Cortex of kidney (tissue), 1 donor: ENCODE measurements at places on chromosomes 13 and 19.

DNA sequence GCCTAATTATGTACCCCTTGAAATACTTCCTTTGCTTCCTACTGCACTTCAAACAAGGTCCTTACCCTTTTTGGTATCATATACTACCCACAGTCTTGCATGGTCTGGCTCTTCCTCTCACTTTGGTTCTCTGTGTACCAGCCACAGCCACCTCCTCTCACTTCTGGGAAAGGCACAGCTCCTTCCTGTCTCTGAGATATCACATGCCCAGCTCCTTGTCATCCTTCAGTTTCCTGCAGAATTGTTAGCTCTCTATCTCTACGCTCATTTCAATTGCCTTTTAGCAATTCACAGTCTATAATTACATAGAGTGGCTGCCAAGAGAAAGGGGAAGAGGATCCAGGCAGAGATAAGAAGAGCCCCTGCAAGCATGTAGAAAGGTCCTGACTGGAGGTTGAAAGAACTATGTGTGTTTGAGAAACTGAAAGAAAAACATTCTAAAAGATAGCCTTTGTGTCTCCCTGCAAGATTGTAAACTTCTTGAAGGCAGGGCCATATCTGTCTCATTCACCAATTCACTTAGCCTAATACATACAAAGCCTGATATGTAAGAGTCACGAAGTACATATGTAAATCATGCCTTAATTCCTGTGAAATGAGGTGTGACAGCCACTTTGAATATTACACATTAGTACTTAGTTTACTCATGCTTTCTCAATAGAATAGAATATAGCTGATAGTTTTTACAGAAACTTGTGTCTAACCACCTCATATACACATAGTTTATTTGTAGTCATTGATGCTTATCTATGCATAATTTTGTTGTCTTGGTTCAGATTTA, 933.1 kb downstream of the DIAPH3 start:
- no peak for DNase-seq

DNA sequence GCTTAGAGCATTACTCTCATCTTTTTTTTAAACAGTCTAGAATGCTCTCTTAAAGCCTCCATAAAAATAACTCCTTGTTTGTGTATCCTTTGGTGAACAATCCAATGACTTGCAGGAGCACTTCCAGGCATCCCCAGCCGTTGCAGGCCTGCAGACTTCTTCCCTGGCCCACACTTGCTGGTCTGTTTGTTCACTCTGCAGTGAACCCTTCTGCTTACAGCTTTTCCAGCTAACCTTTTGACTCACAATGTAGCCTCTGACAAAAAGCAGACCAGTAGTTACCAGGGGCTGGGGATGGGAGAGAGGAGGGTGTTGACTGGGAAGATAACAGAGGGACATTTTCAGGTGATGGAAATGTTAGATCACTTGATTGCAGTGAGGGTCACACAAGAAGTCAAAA, 9.1 kb downstream of the GPR42 start:
- no peak for DNase-seq

DNA sequence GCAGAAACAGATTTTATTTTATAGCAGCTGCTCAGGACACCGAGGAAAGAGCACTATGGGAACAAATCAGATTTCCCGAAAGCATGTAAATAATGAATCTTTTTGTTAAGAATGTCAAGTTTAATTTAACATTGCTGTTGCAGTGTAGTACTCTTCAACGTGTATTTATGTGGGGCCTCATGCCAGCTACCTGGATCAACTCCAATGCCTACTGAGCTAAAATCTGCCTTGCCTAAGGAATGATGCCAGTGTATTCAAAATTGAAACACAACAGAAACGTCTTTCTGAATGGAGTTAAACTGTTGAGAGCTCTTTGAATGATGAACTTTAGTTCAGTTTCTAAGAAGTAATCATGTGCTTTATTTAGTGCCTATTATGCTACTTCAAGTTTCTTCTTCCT, 1379.8 kb upstream of the ATXN8OS start:
- DNase-seq: no peak

DNA sequence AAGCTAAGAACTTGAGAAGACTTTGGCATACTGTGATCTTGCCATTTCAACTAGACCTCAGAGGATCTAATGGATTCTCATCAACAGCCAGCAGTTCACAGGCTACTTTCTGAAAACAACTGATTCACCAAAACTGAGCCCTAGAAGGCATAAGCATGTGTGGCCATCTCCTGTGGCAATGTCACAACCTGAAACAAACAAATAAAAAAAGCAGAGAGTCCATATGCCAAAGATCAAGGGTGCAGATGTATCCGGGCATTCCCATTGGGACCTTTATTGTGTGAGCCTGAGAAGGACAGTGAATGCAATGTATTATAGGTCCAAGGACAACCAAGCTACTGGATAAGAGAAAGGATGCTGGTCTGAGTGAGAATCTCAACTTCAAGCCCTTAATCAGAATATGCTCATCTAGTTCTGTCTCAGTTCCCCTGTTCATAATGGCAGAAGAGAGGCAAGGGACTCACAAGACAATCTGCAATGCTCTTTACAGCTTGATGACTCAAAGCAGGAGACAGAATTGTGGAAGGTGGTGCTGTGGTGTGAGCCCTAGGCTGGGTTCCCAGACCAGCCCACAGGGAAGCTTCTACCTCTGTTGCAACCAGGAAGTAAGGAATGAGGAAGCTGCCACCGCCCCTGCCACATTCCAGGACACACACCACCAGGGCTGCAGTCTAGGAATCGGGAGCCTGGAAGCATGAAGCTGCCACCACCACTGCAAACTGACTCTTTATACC, 133.7 kb downstream of the RAP2A start:
- DNase-seq: no peak

- no peak for DNase-seq
Observed at GRCh38 chr13:26037302-26037701, 14.5 kb downstream of the SHISA2 start.

DNA sequence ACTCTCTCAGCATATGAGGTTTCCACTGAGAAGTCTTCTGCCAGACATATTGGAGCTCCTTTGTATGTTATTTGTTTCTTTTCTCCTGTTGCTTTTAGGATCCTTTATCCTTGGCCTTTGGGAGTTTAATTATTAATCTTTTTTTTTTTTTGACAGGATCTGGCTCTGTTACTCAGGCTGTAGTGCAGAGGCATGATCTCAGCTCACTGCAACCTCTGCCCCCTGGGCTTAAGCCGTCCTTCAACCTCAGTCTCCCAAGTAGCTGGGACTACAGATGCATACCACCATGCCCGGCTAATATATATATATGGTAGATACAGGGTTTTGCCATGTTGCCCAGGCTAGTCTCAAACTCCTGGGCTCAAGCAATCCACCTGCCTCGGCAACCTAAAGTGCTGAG, 6.6 kb upstream of the CYP4F3 start:
- DNase-seq: no peak

DNA sequence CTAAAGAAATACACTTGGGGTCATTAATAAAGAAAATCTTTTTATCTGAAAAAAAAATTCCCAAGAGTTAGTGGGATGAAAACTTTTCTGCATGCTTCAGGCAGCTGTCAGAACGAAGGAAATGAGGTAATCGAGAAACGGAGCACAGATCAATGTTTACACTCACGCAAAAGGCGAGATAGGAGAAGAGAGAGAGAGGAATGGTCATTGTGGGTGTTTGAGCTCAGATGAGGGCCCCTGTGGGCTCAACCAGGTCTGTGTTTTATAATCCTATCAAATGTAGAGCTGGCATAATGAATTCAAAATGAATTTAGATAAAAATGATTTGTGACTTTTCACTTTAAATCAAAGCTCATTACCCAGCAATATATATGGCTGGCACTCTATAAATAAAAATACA, 6.3 kb upstream of the RXFP2 start:
- no peak for DNase-seq

DNA sequence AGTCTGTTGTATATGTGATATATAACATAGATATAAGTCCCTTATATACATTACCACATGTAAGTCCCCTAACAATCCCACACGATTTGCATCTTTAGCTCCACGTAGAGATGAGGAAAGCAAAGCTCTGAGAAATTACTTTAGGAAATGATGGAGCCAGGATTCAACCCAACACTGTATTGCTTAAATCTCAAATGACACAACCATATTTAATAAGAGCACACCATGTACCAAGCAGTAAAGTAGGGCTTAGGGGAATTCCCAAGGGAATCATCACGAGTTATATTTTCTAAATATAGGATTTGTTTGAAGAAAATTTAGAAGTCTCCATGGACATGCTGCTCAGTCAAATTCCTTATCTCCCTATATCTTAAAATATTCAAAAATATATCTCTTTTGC, 61.3 kb upstream of the POMP start:
- no peak for DNase-seq

- DNase-seq: no peak
Observed at GRCh38 chr13:51147732-51148131, 36.7 kb upstream of the C13orf42 start.

DNA sequence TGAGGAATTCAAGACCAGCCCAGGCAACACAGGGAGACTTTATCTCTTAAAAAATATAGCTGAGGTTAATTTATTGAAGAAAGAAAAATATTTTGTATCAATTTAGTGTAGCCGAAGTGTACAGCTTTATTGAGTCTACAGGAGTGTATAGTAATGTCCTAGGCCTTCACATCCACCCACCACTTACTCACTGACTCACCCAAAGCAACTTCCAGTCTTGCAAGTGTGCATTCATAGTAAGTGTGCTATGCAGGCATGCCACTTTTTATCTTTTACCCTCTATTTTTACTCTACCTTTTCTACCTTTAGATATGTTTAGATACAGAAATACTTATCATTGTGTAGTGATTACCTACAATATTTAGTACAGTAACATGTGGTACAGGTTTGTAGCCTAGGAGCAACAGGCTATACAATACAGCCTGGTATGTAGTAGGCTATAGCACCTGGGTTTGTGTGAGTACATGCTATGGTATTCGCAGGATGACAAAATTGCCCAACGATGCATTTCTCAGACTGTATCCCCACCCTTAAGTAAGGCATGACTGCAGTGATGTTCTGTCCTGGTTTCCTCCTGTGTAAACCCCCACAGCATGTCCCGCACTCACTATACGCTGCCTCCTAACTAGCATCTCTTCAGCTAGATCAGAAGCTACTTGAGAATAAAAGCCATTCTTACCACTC, 15.3 kb upstream of the ATP12A start:
- DNase-seq: no peak

DNA sequence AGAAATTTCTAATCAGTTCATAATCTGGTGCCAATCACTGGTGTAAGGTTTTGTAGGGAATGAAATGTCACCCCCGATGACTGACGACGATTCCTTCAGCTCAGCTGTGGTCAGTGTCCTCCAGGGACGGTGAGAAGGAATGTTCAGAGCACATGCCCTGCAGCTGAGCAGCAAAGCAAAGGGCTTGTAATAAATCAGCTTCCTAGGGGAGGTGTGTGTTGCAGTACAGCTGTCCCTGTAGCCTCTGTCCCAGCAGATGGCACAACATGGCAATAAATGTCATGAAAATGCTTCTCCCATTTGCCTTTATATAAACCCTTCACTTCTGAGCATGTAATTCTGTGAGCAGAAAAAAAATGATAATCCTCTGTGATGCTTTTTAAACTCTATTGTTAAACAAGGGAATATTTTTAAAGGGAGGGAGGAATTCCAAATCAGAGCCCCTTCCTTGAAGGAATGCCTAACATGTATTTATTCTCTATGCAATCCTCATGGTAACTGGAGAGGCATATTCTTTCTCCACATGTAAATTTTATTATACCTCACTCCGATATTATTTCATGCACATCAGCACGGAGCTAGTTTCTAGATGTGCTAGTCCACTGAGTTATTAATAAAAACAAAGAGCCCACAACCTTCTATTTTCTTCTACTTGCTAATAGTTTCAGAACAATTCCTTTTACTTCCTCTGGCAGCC, 102.5 kb downstream of the FAM216B start:
- DNase-seq: no peak

- no peak for DNase-seq
Observed at GRCh38 chr13:47252627-47253026, 355.8 kb upstream of the HTR2A start.

GRCh38 chr13:93375491-93375890, 148.9 kb downstream of the GPC6 start:
- no peak for DNase-seq

DNA sequence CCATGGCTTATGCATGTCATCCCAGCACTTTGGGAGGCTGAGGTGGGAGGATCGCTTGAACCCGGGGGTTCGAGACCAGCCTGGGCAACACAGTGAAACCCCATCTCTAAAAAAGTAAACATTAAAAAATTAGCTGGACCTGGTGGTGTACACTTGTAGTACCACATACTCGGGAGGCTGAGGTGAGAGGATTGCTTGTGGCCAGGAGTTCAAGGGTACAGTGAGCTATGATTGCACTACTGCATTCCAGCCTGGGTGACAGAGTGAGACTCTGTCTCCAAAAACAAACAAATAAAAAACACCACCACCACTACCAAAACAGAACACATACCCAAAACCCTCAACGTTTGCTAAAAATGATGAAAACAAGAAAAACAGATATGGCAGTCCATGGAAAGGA, 15.9 kb downstream of the FBXO17 start:
- no peak for DNase-seq

GRCh38 chr13:30906411-30907051, 460 bp downstream of the MEDAG start:
- DNase-seq: no peak

GRCh38 chr13:74573654-74574053, 439.4 kb upstream of the KLF12 start:
- no peak for DNase-seq

DNA sequence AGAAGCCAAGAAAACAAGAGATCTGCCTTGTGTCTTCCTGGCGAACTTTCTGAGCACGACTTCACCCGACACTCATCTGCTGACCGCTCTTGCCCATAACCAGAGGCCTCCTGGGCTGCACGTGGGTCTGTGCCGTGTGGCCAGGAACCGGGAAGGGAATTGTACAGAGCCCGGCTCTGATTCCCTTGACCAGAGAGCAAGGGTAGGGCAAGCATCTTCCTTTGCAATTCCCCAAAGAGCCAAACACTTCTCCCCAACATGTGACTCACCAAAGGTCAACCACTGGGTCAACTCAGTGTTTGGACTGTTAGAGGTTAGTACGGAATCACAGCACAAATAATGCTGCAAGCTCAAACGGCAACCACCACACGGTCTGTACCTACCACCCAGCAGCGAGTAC, 48.9 kb downstream of the KLF2 start:
- DNase-seq: no peak

GRCh38 chr19:38228491-38229439, 4.7 kb upstream of the DPF1 start:
- no peak for DNase-seq

DNA sequence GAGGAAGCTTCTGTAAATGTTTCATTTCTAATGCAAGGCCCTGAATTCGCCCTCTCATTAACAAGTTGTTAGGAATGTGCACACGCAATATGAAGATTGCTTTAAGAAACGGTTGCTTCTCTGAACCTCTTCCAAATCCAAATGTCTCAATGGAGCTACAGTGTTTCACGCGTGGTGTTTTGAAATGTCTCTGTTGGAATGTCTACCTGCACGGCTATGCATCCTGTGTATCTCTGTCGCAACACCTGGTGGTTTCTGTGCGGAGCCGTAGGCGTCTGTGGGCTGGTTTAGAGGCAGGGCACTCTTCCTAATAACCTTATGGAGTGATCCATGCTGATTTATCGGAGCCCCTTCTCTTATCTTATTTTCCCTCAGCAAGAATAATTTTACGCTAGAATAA, 1584.2 kb upstream of the SLC10A2 start:
- no peak for DNase-seq
